Hepatocyte (in vitro differentiated cells): ENCODE measurements at places on chromosomes 6 and 20.

GRCh38 chr20:44460795-44461141 lies 14.9 kb upstream of the TTPAL start:
- DNase-seq: peak; percentile 70
- H3K27ac ChIP-seq: peak overlapping the region; percentile 43
- peaks cover 12% of the 10 kb centered on the region for H3K4me1 ChIP-seq
- no peak overlapping the region for H3K4me3 ChIP-seq
- H3K27me3 ChIP-seq: no peaks in the 10 kb centered on the region

GRCh38 chr6:159976686-159977254 lies 7.9 kb downstream of the IGF2R start:
- DNase-seq: no peak
- no peak overlapping the region for H3K4me3 ChIP-seq
- no peaks in the 10 kb centered on the region for H3K27me3 ChIP-seq
- H3K27ac ChIP-seq: no peak overlapping the region
- peaks cover 63% of the 10 kb centered on the region for H3K4me1 ChIP-seq

GRCh38 chr6:43842231-43842794 lies 72.3 kb downstream of the VEGFA start:
- H3K27ac ChIP-seq: peak overlapping the region; percentile 57
- DNase-seq: no peak
- no peaks in the 10 kb centered on the region for H3K36me3 ChIP-seq

- DNase-seq: peak; percentile 69
- H3K4me3 ChIP-seq: no peak overlapping the region
- H3K27me3 ChIP-seq: no peaks in the 10 kb centered on the region
- H3K27ac ChIP-seq: no peak overlapping the region
- no peaks in the 10 kb centered on the region for H3K36me3 ChIP-seq
Measured at GRCh38 chr20:59948828-59949720, 8.9 kb downstream of the FAM217B start.

DNA sequence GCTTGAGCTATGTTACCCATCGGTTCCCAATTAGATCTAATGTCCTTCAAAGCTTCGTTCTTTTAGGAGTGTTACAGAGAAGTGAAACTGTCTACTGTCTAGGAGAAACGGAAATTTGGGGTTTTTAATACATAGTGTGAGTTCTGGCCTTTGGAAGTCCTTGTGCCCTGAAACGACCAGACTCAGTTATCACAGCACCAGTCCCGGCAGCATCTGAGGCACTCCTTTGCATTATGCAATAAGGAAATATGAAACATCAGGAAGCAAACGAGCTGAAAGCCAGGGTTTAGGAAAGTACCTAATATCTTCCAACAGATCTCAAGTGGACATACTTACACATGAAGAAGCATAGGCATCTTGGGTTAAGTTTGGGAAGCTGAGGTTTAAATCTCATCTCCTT lies 61.8 kb upstream of the ADGRF1 start:
- H3K27ac ChIP-seq: no peak overlapping the region
- no peaks in the 10 kb centered on the region for H3K27me3 ChIP-seq
- H3K36me3 ChIP-seq: no peaks in the 10 kb centered on the region

- H3K36me3 ChIP-seq: no peaks in the 10 kb centered on the region
- no peaks in the 10 kb centered on the region for H3K4me1 ChIP-seq
- H3K27ac ChIP-seq: no peak overlapping the region
Measured at GRCh38 chr6:125732398-125732797, 17.0 kb upstream of the HEY2 start.

DNA sequence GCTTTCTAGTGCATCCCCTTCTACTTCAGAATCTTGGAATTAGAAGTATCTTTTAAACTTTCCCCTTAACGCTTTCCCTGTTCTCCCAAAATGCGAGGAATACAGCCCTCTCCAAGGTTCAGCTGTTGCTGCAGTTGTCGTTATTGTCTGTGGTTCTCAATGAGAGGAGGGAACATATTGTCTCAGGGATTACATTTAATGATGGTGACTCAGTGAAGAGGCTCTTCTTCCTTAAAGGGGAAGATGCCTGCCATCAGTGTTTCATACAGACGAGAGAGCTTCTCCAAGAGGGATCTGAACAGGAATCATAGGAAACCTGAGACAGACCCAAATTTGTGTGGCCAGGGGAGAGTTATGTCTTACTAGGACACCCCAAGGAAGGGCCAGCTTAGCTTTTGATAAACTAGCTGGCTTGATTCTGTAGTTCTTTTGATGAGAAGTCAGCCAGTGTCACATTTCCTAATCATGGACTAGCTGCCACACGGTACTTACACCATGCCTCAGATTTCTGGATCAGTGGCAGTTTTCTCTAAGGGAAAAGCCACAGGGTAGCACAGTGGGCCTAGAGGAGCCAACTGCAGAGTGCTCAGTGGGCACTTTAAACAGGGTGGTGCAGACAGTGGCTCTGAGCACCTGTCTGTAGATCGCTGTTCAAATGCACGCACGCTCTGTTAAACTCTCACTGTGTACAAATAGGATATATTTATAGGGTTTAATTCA lies 59.7 kb upstream of the TMEM181 start:
- peaks cover 3% of the 10 kb centered on the region for H3K36me3 ChIP-seq
- no peaks in the 10 kb centered on the region for H3K27me3 ChIP-seq
- H3K27ac ChIP-seq: no peak overlapping the region
- DNase-seq: no peak
- H3K4me3 ChIP-seq: no peak overlapping the region

DNA sequence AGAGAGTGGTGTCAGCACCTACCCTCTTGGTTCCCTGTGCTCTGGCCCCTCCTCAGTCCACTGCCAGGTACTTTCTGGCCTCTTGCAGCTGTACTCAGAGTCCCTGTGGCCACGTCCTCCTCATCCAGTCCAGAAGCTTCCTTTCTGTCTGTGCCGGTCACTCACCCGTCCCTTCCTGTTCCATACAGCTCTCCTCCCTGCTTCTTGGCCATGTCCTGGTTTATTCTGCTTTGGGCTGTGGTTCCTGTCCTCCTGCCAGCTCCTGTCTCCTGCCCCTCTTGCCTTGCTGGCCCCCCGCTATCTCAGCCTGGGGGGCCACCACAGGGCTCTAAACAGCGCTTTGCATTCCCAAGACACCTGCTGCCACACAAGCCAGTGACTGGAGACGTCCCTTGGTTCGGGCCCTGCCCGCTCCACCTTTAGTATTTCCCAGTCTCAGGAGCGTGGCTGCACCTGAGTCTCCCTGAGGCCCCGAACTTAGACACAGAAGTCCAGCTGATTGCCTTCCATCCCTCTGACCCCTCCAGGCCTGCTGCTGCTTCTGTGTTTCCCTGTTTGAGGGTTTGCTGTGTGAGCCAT lies 15.5 kb upstream of the RBM38 start:
- no peak overlapping the region for H3K4me3 ChIP-seq
- H3K36me3 ChIP-seq: no peaks in the 10 kb centered on the region
